HFFc6 (cell line): ENCODE measurements at places on chromosomes 2 and 18. TPM values are rescaled to one million over a fixed set of nuclear protein-coding genes. Genes with fewer than 3 reads are reported as not detected.

DNA sequence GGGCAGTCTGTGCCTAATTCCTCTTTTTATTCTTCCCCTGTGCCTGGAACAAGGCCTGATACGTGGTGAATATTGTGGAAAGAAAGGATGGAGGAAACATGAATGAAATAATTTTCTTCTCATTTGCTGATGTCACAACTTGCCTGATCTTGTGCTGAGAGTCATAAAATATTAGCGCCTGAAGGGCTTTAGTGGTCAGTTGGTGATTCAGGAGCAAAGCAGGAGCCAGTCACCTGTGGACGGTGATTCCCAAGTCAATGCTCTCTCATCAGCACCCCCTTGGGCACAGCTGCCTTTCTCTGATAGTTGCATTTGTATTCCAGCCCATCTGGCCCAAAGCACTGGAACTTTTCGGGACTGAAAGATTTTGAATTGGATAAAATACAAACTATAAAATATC lies 502.6 kb upstream of the RAB12 start:
- no peak for DNase-seq

GRCh38 chr2:61877571-61878245 lies 10.7 kb downstream of the CCT4 start:
- DNase-seq, result no peak

- DNase-seq, result no peak
Measured at GRCh38 chr2:214006601-214007000, 404.3 kb upstream of the VWC2L start.

DNA sequence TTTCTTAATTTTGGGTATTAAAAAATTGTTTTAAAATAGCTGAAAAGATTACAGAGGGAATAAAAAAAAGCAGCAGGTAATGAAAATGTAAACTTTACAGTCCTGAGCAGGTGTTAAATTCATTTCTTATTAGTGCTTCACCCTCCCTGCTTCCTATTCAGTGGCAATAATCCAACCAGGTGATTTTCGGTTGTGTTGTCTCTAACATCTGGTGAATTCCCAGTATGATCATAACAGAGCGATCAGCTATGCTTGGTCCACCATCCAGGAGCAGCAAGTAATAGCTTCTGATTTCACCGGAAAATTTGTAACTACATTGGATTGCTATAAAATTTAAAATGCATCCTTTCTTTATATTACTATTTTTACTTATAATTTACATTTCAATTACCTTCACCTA lies 673.1 kb downstream of the SOCS6 start:
- DNase-seq, result no peak

DNA sequence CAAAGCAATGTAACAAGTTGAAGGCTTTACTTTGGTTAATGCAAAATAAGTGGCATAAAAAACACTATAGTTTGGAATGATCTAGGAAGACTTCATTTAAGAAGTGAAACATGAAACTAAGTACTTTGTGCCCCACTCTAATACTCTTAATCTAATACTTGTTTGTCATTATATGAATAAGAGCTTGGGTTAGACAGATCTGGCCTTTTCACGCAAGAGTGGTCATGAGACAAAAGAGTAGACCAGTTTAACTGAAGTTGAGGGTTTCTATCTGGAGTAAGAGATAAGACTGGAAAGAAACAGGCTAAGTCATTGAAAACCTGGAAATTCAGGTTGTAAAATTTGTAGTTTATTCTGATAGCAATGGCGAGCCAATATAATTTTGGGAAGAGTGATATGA lies 2.8 kb downstream of the SLC30A6 start:
- no peak for DNase-seq

DNA sequence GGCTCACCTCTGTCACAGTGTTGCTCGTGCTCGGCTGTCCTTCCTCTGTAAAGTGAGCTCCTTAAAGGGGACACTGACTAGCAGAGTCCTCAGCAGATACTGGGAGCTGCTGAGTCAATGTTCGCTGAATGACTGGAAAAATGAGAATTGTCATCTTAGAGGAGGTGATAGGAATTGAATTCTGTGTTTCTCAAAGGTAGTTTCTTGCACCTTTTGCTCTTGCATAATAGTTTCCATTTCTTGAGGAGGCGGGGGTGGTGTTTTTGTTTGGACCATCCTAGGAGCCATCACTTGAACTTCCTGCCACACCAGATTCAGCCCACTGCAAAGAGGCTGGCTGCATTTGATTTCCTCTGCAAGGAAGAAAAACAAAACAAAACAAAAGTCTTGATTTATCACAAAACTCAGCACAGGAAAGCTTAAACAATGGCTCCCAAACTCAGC lies 11.4 kb upstream of the RFX8 start:
- no peak for DNase-seq

DNA sequence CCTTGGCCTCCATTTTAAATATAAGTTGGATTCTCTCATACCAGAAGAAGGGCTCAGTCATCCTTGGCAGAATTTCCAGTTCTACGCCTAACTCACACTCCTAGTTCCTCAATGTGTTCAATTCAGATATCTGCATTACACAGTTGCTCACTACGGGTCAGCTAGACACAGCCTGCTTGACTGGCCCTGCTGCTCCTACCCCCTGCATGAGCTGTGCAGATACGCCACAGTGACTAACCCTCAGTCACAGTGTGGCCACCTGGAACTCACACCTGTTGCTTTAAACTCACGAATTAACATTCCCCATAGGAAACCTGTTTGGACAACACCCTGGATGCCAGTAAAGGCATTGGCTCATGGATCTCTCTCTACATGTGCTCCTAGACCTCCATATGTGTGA lies 429.6 kb downstream of the NCKAP5 start:
- no peak for DNase-seq

- no peak for DNase-seq
Measured at GRCh38 chr18:10860928-10861327, 288.4 kb downstream of the PIEZO2 start.

TRPM8 gene
- not detected in 2 replicates for total RNA-seq

PECR gene
- total RNA-seq, result 5.0 to 8.2 TPM (median 5.5 TPM) in 3 replicates
